ENCODE measurements at places on chromosomes 2 and 18. TPM values are rescaled to one million over a fixed set of nuclear protein-coding genes. Genes with fewer than 3 reads are reported as not detected.

- peak; percentile 9 for DNase-seq
- H3K4me3 ChIP-seq = no peak overlapping the region
- H3K27me3 ChIP-seq = no peaks in the 10 kb centered on the region
Observed at GRCh38 chr2:1546023-1546591, 132.8 kb downstream of the TPO start.

DNA sequence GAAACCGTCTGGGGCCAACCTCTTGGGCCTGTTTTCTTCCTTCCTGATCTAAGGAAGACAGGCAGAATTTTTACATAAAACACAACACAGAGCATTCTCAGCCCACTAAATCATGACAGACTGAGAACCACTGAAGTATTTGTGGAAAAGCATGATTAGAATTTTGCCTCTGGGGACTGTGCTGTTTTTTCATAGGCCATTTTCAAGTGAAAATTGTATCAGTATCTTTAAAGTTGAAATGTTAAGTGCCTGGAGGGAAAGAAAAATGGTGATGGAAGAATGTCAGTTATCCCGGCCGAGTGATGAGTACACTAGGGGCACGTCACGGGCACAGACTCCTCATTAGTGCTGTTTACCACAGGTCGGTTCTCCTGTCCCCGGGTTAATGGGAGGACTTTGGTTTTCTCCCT, 36.9 kb downstream of the EHD3 start:
- no peaks in the 10 kb centered on the region for H3K36me3 ChIP-seq
- H3K27me3 ChIP-seq = no peaks in the 10 kb centered on the region
- no peak for DNase-seq
- H3K27ac ChIP-seq = no peak overlapping the region

GRCh38 chr2:118677546-118677945, 169.9 kb downstream of the EN1 start:
- no peaks in the 10 kb centered on the region for H3K36me3 ChIP-seq
- H3K4me1 ChIP-seq = no peaks in the 10 kb centered on the region
- no peak overlapping the region for H3K27ac ChIP-seq
- H3K4me3 ChIP-seq = no peak overlapping the region

Gene SLC39A6
- 18.9 TPM for total RNA-seq

DNA sequence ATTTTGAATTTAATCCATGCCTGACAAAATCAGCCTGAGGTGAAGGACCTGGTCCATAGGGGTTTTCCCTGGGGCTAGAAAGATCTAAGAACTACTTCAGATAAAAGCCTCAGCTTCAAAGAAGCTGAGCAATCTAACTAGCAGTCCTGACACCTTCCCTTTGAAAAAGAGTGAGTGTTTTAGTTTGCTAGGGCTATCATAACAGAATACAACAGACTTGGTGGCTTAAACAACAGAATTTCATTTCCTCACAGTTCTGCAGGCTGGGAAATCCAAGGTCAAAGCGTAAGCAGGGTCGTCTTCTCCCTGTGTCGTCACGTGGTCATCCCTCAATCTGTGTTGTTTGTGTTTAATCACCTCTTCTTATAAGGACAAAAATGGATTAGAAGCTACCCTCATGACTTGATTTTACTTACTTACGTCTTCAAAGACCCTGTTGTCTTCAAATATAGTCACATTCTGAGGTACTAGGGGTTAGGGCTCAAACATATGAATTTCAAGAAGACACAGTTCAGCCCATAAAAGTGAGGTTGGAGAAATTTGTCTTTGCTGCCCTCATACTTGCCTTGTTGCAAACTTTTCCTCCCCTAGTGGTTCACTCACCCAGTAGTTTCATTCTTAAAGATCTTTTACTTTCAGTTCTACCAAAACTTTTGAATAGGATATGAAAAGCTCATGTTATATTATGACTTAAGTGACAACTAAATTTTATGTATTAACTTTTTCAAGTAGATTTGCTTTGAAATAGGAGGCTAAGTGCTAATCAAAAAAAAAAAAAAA, 673.8 kb downstream of the ARHGAP15 start:
- H3K4me3 ChIP-seq = no peak overlapping the region
- H3K36me3 ChIP-seq = no peaks in the 10 kb centered on the region
- H3K27me3 ChIP-seq = no peaks in the 10 kb centered on the region

DNA sequence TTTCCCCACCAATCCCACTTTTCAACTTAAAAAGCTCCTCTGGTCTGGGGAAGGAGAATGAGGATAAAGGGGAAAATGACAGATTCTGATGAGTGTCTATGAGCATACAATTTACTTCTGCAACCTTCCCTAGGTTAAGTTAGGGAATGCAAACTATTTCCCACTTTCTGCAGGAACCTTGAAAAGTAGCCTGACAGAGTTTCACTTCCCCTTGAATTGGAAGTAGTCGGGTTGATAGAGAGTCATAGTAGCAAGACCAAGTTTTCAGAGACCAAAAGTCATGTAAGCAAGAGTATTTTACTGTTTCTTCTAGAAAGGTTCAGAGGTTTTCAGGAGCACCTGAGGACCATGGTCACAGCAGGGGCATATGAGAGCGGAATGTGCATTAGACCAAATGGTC, 815.1 kb downstream of the CPS1 start:
- H3K4me3 ChIP-seq = no peak overlapping the region
- no peaks in the 10 kb centered on the region for H3K27me3 ChIP-seq
- H3K36me3 ChIP-seq = no peaks in the 10 kb centered on the region
- H3K4me1 ChIP-seq = no peaks in the 10 kb centered on the region

GRCh38 chr2:10810202-10811161, 2.1 kb downstream of the PDIA6 start:
- H3K27me3 ChIP-seq = no peaks in the 10 kb centered on the region
- H3K36me3 ChIP-seq = no peaks in the 10 kb centered on the region
- H3K4me3 ChIP-seq = peak overlapping the region; percentile 92

GRCh38 chr2:25363733-25364132, 22.0 kb upstream of the DNMT3A start:
- H3K4me3 ChIP-seq = no peak overlapping the region
- no peaks in the 10 kb centered on the region for H3K27me3 ChIP-seq
- no peak for DNase-seq
- no peak overlapping the region for H3K27ac ChIP-seq
- H3K4me1 ChIP-seq = peaks cover 11% of the 10 kb centered on the region
- H3K36me3 ChIP-seq = no peaks in the 10 kb centered on the region
